ENCODE measurements at places on chromosomes 5 and 9.

DNA sequence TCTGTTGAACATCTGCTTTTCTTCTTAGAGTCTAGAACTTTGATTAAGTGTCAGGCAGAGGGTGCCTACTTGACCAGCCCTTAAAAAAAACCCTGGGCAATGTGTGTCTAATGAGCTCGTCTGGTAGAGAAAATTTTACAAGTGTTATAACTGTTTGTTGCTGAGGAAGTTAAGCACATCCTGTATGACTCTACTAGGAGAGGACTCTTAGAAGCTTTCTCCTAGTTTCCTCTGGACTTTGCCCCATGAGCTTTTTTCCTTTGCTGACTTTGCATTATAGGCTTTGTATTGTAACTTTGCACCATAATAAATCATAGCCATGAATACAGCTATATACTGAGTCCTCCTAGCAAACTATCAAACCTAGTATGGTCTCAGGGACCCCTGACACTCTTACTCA, 39.4 kb downstream of the GNG10 start:
- DNase-seq = no peak

- DNase-seq = no peak
Observed at GRCh38 chr9:87567571-87567970, 69.9 kb downstream of the DAPK1 start.

GRCh38 chr9:136410500-136411287, at the start of the genes ENTR1 and PMPCA:
ENTR1 (minus strand) TSS chr9:136410614; CDS start chr9:136410397, 217 bp downstream.
PMPCA (plus strand) TSS chr9:136410658; CDS start chr9:136410669, 11 bp downstream.
- peak; percentile 86 for DNase-seq

DNA sequence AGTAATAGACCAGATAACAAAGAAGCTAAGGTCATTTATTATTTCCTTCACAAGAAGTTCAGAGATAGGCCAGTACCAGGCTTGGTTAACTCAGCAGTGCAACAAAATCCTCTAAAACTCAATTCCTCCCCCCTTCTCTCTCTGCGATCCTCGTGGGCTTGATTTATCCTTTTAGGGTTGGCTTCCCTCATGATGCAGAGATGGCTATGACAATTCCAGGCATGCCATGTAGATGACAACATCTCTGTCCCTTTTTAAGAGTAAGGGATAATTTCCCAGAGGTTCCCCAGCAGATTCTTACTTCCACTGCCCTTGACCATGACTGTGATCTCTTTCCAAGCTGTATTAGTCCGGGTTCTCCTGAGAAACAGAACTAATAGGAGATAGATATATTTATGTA, 28.7 kb upstream of the DAP start:
- no peak for DNase-seq

- DNase-seq = no peak
Observed at GRCh38 chr9:93656426-93657239, 80.2 kb downstream of the PHF2 start.

- DNase-seq = no peak
Observed at GRCh38 chr5:149257131-149257530, 14.5 kb upstream of the AFAP1L1 start.

GRCh38 chr5:180790020-180790419, 12.6 kb downstream of the MGAT1 start:
- no peak for DNase-seq

DNA sequence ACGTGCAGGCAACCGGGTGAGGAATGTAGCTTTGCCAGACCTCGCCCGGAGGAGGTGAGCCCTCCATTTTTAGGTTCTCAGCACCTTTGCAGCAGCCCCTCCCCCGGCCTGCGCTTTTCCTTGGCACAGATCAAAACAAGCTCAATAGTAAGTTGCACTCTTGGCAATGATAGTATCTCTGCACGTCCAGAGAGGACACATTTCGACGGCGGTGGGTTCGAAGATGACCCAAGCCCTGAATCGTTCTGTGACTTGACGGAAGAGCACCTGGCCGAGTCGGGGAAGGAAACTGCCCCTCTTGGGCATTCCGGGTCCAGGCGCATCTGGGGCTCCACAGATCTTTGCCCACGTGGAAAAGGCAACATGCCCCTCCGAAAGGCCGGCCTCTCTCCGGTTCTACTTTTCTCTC, 904 bp downstream of the GDNF start:
- DNase-seq = no peak

GRCh38 chr9:125908966-125909365, 161.8 kb downstream of the PBX3 start:
- DNase-seq = no peak
